ENCODE measurements at places on chromosomes 6 and 20. TPM values are rescaled to one million over a fixed set of nuclear protein-coding genes. Genes with fewer than 3 reads are reported as not detected.

DNA sequence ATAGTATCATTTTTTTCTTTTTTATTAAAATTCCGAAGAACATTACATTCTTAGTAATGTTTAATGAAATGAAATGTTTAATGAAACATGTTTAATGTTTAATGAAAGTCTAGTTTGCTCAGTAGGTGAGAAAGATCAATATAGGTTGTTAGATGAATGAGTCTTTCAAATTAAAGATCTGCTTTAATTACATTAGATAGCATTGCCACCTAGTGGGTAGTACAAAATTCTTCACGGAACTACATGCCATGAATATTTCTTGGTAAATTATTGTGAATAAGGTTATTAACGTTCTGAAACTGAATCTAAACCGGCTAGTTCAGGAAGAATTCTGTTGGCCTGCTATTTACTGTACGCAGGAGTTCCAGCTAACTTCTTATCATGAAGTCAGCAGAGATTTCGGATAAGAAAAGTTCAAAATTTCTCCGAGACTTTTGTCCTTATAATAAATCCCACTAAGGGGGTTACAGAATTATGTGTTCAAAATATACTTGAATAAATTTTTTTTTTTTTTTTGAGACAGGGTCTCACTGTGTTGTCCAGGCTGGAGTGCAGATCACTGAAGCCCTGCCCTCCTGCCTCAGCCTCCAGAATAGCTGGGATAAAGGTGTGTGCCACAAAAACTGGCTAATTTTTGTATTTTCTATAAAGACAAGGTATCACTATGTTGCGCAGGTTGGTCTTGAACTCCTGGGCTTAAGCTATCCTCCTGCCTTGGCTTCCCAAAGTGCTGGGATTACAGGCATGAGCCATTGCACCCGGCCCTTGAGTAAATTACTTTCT lies 7.9 kb upstream of the GMNN start:
- no peaks in the 10 kb centered on the region for H3K27me3 ChIP-seq
- no peak for DNase-seq
- no peak overlapping the region for H3K27ac ChIP-seq
- H3K4me3 ChIP-seq, result no peak overlapping the region
- no peaks in the 10 kb centered on the region for H3K4me1 ChIP-seq

ROMO1 gene
- total RNA-seq, result 126 TPM

DNA sequence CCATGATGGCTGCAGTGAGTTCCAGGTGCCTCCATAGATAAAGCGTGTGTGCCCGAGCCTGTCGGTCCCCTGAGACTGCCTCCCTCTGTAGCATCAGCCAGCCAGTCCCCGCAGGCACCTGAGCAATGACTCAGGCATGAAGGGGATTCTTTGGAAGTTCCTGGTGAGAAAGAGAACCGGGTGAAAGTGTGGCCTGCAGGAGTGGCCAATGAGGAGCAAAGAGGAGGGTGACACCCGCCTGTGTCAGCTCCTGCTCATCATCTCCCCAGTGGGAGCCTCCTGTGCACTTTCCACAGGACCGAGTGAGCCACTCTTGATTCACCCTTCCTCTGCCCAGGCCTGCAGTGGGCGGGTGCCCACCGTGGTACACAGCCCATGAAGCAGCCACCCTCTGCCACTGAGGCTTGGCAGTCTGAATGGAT lies 71.2 kb upstream of the PTPN1 start:
- no peak overlapping the region for H3K4me3 ChIP-seq
- H3K27ac ChIP-seq, result peak overlapping the region; percentile 70
- peaks cover 17% of the 10 kb centered on the region for H3K4me1 ChIP-seq
- H3K36me3 ChIP-seq, result no peaks in the 10 kb centered on the region
- peak; percentile 42 for DNase-seq

PPP1R3G gene
- total RNA-seq, result not detected

DNA sequence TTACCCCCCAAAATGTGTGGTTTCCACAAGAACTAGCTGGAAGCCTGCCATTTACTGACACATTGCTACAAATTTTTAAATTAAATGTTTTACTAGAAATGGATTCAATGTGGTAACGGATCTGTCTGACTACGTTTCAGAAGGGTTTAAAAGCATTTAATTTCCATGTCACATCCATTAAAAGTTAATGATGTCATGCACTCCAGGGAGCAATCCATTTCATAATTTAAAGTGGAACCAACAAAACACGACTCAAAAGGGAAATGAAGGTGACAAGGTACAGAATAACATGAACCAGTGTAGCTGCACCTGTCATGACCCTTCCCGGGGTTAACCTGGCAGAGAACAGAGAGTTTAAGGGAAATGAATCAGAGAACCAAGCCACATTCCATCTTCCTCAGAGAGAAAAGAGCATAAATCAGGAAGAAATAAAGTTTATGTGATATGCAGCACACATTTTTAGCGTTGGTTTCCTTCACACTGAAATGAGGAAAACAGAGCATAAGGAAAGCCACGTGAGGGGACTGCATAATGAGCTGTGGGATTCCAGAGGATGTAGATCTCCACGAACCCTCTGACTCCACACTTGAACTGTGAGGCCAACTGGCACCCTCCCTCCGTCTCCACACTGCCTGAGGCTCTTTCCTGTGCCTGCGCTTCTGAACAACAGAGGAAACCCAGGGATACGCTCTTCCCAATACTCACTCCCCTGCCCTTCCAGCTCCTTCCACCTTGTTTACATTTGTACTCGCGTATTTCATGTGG lies 170.3 kb upstream of the AHI1 start:
- no peaks in the 10 kb centered on the region for H3K36me3 ChIP-seq
- H3K4me1 ChIP-seq, result peaks cover 5% of the 10 kb centered on the region
- no peak overlapping the region for H3K27ac ChIP-seq
- DNase-seq, result peak; percentile 36

GRCh38 chr6:24933868-24934401 lies 1.8 kb downstream of the RIPOR2 start:
- H3K4me3 ChIP-seq, result peak overlapping the region; percentile 11
- DNase-seq, result no peak
- peaks cover 17% of the 10 kb centered on the region for H3K4me1 ChIP-seq
- H3K36me3 ChIP-seq, result no peaks in the 10 kb centered on the region
- H3K27me3 ChIP-seq, result no peaks in the 10 kb centered on the region
- H3K27ac ChIP-seq, result peak overlapping the region; percentile 73

Measured in upper lobe of left lung (tissue), 6 donors.